Stimulated activated CD4-positive, alpha-beta T cell treated with anti-CD3 and anti-CD28 coated beads, Interleukin-4, amount 100 ng/mL, for 1 hour (primary cell): ENCODE measurements at places on chromosomes 1 and 21.

DNA sequence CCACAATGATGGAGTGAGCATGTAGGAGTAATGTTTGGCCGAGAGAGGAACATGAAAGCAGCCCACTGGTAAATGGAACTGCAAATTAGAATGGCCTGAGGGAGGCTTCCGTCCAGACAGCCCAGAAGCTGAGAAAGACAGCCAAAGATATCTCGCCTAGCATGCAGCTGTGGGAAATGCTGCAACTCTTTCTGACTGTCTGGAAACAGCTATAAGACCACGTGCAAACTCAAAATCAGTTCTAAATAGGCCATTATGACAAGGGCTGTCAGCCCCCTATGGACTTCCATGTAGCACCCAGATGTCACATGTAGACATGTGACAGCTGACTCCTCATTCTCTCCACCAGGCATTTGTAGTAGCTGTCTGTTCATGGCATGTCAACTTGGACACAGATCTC is 62.9 kb upstream of the ATP1A1 start:
- DNase-seq, result no peak

DNA sequence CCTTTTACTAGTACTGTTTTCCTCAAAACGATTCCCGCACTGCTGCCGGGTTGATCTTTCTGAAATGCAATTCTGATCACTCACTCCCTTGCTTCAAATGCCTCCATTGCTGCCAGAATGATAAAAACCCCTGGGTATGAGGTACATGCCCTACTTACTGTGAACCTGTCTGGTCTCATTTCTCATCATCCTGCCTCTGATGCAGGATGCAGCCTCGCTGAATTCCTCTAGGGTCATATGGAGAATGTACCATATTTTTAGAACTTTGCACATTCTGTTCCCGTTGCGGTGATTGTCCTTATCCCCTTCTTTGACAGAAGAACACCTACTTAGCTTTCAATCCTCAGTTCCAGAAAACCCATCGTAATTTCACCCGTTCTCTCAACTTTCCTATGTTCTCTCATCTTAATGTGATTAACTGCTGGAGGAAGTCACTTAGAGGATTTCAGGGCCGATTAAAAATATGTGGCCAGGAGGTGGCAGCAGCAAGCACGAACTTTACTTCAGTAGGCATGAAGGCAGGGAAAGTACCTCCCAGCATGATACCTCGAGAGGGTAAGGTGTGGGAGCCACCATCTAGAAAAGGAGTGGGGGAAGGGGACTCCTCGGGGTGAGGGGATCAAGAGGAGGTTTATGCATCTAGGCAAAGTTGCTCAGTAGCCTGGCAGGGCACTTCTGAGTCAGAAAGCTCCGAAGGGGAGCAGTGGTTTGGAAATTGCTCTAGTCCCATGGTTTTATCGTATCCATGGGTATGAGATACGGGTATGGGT is 361.5 kb upstream of the ZP4 start:
- peak; percentile 11 for DNase-seq

DNA sequence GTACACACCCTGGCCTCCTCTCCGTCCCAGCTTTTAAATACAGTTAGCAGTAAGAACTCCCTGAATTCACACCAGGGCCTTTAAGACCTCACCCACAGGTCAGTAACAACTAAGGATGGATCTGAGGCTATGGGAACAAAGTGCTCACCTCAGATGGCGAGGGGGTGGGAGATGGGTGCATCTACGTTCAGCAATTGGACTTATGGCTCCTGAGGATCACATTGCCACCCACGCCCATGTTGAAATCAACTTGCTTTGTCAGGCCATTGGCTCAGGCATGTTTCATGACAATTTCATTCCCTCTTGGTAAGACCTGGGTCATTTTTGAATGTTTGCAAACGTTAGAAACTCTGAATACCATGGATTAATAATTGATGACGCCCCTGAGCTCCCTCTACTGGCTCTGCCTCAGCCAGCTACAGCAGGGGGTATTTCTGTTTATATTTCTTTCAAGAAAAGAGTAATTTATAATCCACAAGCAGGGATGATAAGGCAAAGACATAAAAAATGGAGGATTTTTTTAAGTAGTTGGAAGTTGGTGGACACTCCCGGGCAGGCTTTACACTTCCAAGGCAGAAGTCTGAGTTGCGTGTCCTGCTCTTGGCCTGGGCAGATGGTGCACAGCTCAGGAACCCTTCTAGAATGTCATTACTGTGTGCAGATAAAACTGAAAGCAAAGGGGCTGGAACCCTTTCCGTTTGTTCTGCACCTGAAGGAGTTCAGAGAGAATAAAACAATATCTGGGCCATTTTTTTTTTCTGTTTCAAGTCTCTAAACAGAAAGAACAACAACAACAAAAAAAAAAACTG is 13.7 kb upstream of the LBR start:
- DNase-seq, result no peak

- no peak for DNase-seq
Measured at GRCh38 chr1:52531249-52531872, 21.5 kb downstream of the TUT4 start.

GRCh38 chr1:180257486-180257885 is 27.4 kb downstream of the LHX4 start:
- no peak for DNase-seq
